Activated B cell treated with CpG ODN at 0.5 μM for 24 hours (primary cell): ENCODE measurements at places on chromosomes 6 and 20. TPM values are rescaled to one million over a fixed set of nuclear protein-coding genes. Genes with fewer than 3 reads are reported as not detected.

MYH7B gene
- 0.20 and 0.35 TPM in 2 replicates for total RNA-seq

UST gene
- total RNA-seq, result 14.3 and 18.1 TPM in 2 replicates

PHF20 gene
- 72.3 and 86.0 TPM in 2 replicates for total RNA-seq

PARD6B gene
- 3.8 and 5.7 TPM in 2 replicates for total RNA-seq

BTNL2 gene
- not detected in 2 replicates for total RNA-seq

SLC17A3 gene
- not detected in 2 replicates for total RNA-seq

MAP1LC3A gene
- total RNA-seq, result 1.6 TPM in 2 replicates

ARMH2 gene
- 2.1 and 2.3 TPM in 2 replicates for total RNA-seq

SIRPD gene
- 0.37 TPM in 1 of 2 replicates, not detected in the other for total RNA-seq

PRDM13 gene
- total RNA-seq, result 0.07 TPM in 1 of 2 replicates, not detected in the other

FGD2 gene
- 362 and 435 TPM in 2 replicates for total RNA-seq

LRP11 gene
- total RNA-seq, result 0.29 TPM in 2 replicates

ADISSP gene
- 29.9 and 31.1 TPM in 2 replicates for total RNA-seq

MYL9 gene
- 5.4 and 8.0 TPM in 2 replicates for total RNA-seq

OOEP gene
- 0.22 TPM in 1 of 2 replicates, not detected in the other for total RNA-seq

SRC gene
- total RNA-seq, result 62.9 and 72.7 TPM in 2 replicates

PDE10A gene
- total RNA-seq, result not detected in 2 replicates

ZNF391 gene
- total RNA-seq, result 4.8 and 5.9 TPM in 2 replicates

MLIP gene
- not detected in 2 replicates for total RNA-seq
